DMS79 treated with DMSO at 0.1 percent for 48 hours (cell line): ENCODE measurements at places on chromosomes 3 and 15.
A peak's percentile ranks its signal among the peaks of the same experiment; 100 is the strongest.

DNA sequence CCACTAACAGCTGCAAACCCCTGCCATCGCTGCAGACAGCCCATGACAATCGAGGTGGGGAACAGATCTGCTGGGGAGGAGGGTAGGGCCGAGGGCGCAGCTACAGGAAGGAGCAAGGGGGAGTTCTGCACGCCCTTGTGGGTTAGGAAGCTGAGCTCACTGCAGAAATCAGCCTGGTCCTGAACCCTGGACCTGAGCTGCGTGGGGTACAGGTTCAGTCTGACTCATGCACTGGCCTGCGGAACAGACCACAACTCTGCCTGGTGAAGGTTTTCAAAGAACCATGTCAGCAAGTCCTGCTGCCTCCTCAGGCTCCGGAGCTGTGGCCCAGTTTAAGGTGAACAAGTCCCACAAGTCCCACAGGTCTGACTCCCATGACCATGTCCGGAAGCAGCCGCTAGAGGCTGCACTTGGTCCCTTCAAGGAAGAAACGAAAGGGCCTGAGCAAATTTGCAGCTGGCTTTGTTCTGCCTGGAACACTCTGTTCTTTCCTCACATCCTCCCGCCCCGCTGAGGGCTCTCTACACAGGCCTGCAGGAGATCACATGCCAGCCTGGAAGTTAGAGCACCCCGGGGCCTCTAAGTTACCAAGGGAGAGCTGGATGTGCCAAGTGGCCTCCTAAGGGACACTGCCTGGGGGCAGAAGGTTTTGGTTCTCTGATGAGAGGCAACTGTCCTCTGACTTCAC, 49.4 kb upstream of the AKAP13 start:
- peak; percentile 22 for DNase-seq

DNA sequence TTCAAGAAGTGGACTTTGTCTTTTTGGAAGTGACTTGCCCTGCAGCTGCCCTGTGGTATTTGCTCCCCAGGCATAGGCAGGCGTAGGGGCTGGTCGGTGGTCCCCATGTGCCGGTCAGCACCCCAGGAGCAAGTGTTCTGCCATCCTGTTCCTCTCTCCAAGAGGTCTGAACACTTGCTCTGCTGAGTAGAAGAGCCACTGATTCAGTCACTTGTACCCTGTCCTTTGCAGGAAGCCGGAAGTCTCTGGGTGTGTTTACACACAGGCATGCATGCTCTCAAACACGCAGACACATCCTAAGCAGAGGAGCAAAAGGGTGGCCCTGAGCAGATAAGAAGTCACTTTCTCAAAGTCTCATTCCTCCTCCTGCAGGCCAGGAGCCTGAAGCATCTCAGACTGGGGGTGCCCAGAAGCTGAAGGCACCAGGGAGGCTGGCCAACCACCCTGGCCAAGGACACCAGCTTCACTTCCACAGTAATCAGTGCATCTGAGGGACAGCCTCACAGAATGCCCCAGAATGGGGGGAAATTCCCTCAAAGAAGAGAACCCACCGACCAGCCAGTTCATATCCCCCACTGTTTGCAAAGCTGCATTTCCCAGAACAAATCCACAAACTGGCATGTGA, 88.7 kb upstream of the POMGNT2 start:
- DNase-seq, result no peak

DNA sequence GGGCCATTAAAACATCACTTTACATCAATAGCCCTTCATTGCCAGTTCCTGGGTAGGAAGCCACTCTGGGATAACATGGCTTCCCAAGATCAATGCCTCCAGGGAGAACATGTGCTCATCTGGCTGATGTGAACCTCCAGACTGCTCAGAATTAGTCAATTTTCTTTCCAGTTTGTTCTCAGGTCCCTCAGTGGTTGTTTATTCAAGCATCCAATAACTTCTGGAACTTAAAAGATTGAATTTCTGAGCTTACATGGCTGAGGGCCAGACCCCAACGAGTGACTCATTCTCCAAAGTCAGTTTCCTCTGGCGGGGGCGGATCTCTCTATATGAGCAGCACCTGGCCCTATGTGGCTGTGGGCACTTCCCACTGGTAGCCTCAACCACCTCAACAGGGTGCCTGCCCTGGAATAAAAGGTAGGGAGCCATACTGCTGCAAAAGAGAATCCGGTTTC, 34.0 kb downstream of the LYZL4 start:
- DNase-seq, result no peak

- no peak for DNase-seq
Observed at GRCh38 chr3:142481196-142481595, 33.4 kb upstream of the XRN1 start.

GRCh38 chr15:27095886-27096624, 125.1 kb downstream of the GABRG3 start:
- DNase-seq, result no peak

DNA sequence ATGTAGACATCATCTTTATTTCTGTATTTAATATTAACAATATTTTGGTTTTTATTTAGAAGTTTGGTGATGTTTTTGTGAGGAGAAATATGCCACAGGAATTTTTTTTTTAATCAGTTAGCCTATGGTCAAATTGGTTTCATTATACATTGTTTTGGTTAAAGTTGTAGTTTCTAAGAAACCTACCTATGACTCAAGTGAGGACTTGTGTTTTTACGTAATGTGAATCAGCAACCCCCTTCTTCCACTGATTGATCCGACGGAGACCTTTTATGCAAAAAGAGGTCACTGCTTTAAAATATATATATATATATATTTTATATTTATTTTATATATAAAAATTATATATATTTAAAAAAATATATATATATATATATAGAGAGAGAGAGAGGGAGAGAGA, 698.1 kb downstream of the FHIT start:
- no peak for DNase-seq
